ENCODE measurements at places on chromosomes 7 and 10.
A peak's percentile ranks its signal among the peaks of the same experiment; 100 is the strongest.

DNA sequence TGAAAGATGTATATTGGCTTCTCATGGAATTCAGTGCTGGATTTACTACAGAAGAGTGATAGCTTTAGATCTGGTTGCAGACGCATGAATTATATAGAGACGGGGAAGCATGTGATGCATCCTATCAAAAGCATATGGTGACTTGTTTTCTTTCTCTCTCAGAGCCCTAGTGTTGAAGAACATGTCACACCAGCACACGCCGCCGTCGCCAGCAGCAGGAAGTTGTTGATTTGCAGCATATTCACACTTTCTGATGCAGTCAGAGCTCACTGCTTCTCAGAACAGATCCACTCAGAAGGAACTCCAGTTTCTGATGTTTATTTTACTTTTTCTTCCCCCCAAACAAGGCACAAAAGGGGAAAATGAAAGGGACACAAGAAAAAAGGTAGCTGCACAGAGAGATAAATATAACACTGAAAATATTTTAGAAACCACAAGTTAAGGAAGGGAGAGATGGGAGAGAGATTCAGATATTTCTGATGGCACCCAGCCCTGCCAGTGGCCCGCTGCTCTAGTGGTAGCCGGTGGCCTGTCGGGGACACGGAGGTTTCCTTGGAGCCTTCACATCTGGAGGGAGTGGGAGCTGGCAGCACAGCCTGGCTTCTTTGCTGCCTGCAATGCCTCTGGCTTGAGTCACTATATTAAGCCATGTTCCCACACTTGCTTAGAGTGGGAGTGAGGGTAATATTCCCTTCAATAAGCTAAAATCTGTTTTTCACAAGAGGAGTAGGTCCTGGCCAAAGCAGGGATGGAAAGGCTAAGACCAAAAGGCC lies 123.2 kb downstream of the NRP1 start:
- no peak for DNase-seq

DNA sequence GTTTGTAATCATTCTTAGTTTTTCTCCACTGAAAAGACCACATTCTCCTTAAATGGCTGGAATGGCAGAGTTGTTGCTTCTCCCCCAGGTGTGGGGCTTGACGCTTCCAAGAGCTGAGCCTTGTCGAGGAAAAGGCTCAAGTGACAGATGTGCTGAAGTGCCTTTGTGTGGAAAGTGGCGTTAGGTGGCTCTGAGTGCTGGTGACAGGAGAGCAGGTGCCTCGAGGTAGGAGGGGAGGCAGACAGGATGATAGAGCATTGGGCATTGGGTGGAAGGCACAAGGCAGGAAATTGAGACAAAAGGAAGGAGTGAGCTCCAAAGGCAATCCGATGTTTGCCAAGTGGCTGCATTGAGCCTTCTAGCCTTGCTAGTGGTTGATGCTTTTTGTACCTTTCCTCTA lies 6.7 kb downstream of the KIAA1217 start:
- DNase-seq: no peak

DNA sequence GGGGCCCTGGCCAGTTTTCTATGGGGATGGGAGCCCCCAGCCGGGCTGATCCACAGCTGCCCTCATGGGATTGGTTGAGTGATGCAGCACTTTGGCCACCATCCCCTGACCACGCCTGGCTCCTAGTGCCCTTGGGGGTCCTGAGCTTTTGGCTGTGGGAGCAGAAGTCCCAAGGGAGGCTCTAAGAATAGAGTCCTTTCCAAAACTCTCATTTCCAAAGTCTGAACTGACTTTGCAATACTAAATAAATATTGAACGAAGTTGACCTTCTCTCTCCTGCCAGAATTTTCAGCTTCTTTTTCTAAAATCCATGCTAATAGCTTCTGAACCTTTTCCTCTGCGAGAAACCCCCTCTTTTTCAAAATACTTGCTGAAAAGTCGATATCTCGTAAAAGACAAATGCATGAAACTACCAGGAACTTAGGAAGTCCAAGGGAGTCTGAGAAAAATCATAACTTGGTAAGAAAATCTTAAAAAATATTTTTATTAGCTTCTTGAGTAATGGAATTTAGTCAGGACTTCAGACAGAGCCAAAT lies 62.7 kb upstream of the IGFBP3 start:
- no peak for DNase-seq

DNA sequence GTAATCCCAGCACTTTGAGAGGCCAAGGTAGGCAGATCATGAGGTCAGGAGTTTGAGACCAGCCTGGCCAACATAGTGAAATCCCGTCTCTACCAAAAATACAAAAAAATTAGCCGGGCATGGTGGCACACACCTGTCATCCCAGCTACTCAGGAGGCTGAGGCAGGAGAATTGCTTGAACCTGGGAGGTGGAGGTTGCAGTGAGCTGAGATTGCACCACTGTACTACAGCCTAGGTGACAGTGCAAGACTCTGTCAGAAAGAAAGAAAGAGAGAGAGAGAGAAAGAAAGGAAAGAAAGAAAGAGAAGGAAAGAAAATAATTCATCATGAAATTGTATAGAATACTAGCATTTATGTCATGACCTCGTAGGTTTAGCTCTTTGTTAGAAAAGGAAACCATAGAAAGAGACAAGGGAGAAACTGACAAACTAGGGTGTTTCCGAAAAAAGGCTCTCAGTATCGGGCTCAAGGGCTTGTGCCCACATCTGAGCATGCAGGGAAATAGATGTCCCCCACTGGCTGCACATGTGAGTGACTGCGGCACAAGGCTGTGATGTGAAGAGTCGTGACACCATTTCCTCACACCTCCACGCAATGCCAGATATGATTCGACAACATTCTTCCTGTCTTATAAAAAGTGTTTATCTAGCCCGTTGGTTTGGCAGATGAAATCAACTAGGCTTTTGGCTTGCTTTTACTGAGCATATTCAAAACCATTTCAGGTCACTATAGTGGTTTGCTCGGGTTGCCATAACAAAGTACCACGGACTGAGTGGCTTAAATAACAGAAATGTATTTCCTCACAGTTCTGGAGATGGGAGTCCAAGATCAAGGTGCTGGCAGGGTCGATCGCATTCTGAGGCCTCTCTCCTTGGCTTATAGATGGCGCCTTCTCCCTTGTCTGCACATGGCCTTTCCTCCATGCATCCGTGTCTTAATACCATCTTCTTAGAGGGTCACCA lies 2.0 kb downstream of the SRGN start:
- DNase-seq: peak; percentile 88

DNA sequence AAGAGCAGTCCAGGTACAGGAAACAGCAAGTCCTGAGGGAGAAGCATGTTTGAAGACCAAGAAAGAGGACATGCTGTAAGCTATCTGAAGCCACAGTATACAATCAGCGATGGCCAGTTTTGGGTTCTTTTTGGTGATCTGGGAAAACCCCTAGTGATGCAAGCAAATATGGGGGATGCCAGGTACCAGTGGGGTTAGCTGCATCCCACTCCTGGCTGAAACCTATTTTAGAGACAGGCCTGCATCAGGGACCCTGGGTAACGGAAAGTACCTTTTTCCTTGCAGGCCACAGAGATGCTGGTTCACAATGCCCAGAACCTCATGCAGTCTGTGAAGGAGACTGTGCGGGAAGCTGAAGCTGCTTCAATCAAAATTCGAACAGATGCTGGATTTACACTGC lies 32.9 kb downstream of the AP3M1 start:
- no peak for DNase-seq

- no peak for DNase-seq
Observed at GRCh38 chr10:27369880-27370279, 129.3 kb upstream of the ACBD5 start.

- DNase-seq: peak; percentile 70
Observed at GRCh38 chr10:102120142-102120990, at the start of gene LDB1. Gene LDB1, minus strand, starts transcription at chr10:102120368. Its CDS starts 258 bp downstream, at chr10:102120110.

GRCh38 chr10:45433716-45434469 lies 59.9 kb downstream of the ALOX5 start:
- DNase-seq: no peak

- no peak for DNase-seq
Observed at GRCh38 chr10:87790185-87790584, 27.8 kb downstream of the ATAD1 start.

GRCh38 chr7:2526659-2527504 lies 7.3 kb downstream of the LFNG start:
- DNase-seq: no peak

DNA sequence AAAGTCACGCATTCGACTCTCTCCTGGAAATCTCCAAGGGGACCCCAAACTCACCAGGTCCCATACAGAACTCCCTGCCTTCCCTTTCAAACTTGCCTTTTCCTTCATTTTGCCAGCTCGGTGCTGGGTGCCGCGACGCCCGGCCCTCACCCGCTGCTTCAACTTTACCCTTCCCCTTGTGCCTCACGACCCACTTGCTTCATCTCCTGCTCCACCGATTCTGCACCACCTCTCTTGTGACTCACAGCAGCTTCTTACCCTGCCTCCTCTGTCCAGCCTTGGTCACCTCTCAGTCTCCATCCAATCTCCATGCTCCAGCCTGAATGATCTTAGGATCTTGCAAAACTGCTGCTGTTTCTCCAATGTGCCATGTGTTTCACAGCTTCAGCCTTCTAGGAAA lies 59.9 kb downstream of the PRKCQ start:
- DNase-seq: no peak

GRCh38 chr10:119253433-119254174 lies 46.2 kb downstream of the GRK5 start:
- peak; percentile 69 for DNase-seq

- DNase-seq: no peak
Observed at GRCh38 chr7:134461916-134462315, 3.0 kb upstream of the AKR1B1 start.

GRCh38 chr10:105291571-105291970 lies 650.5 kb downstream of the SORCS3 start:
- DNase-seq: no peak

GRCh38 chr7:39911167-39911566 lies 38.9 kb upstream of the CDK13 start:
- no peak for DNase-seq

DNA sequence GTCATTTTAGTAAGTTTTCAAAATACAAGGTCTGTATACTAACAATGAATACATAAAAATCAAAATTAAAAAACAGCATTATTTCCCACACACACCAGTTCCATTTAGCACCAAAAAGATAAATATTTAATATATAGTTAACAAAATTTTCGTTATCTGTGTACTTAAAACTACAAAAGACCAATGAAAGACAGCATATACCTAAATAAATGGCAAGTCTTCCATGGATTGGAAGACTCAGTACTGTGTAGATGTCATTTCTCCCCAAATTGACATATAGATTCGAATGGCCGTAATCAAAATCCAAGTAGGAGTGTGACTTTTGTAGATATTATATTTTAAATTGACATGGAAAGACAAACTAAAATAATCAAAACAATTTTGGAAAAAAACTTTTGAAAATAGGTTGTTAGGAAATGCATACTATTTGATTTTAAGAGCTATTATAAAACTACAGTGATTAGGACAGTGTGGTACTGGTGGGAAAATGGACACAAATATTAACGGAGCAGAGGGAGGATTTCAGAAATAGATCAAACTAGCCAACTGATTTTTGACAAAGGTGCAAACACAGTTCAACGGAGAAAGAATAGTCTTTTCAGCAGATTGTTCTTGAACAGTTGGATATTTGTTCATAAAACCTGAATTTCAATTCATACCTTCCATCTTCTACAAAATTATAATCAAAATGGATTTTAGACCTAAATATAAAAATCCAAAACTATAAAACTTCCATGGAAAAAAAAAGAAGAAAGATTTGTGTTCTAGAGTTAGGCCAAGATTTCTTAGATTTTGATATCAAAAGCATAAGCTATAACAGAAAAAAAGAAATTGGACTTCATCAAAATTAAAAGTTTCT lies 14.8 kb upstream of the KLF14 start:
- no peak for DNase-seq

DNA sequence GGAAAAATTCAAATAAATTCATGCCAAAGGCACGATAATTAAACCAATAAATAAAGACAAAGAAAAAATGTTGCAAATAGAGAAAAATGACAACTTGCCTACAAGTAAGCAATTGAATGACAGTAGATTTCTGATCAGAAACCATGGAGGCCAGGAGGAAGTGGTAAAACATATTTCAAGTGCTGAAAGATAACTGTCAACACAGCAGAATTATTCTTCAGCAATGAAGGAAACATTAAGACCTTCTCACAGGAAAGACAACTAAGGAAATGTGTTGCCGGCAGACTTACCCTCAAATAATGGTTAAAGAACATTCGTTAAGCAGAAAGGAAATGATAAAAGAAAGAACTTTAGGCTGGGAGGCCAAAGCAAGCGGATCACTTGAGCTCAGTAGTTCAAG lies 30.4 kb downstream of the RUNDC3B start:
- DNase-seq: no peak

GRCh38 chr7:151296202-151296992 lies 45.2 kb upstream of the NUB1 start:
- no peak for DNase-seq

DNA sequence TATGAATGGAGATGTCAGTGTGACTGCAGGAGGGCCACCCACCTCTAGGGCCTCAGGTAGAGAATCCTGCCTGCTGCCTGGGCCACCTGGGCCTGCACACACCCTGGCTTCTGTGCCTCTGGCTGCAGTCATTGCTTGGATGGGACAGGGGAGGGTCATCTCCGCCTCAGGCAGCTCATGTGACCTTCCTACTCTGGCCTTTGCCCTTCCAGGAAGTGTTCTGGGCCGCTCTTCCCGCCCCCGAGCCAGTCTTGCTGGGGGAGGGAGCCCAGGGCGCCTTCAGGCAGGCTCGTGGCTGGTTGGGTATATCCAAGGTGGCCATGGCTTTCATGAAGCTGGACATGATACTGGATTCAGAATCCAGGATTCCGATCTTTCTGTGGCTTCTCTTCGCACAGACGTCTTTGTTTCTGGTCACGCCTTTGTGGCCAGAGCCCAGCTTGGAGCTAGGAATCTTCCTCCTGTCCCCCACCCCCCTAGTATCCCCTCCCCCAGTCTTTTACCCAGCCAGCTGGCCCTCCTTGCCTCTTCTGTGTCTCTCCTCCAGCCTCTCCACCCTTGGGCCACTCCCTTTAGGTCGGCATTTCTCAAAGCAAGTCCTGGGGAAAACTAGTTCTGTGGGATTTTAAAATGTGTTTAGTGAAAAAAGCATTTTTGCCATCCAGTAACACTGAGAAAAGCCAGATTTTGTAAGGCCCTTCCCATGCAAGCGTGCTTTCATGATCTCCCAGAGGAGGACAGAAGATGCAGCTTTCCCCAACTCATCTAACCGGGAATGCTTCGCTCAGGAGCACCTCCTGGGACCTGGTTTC lies 119.6 kb downstream of the ZMIZ1 start:
- no peak for DNase-seq

DNA sequence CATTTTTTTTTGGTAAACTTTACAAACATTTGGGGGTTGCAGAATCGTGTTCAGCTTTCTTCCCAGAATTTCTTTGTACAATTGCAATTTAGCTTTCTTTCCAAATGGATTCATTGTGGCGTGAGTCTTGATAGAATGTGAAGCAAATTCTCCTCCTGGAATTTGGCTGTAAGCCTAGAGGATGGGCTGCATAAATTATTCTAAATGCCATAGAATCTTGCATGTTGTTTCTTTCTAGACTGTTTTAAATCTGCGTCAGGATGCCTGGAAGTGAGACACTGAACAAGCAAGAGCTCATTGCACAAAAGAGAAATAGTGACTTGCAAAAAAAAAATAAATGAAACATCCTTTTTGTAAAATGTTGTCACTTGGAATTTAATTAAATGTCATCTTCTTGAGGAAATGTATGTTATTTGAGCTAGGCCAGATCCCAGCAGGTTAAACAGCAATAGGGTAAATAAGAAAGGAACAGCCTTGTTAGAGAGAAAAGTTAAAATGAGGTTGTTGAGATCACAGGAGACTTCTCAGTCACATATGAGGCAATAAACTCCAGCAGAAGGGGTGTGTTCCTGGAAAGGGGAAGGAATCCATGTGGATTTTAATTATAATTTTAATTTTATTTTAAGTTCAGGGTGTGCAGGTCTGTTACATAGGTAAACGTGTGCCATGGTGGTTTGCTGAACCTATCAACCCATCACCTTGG lies 483.0 kb downstream of the PLXDC2 start:
- DNase-seq: no peak

- DNase-seq: no peak
Observed at GRCh38 chr7:105830405-105831301, 45.7 kb downstream of the ATXN7L1 start.
